ENCODE measurements at places on chromosomes 1 and 21.
A peak's percentile ranks its signal among the peaks of the same experiment; 100 is the strongest.

GRCh38 chr1:62467092-62467491 lies 30.2 kb downstream of the USP1 start:
- peak; percentile 46 for DNase-seq

DNA sequence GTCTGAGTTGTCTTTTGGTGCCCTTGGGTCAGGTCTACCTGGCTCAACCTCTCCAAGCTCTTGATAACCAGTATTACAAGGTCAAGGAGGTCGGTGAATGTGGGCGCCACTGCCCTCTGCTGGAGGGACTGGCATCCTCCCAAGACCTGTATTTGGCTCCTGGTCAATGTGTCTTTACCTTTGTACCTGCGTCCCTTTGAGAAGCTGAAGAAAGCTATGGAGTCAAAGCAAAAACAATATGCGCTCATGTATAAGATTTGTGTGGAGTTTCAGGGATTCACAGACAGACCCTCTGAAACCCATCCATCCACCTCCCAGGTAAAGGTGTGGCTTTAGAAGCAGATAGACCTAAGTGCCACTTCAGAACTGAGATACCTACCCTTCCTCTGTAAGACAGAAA lies 61.8 kb upstream of the NBL1 start:
- DNase-seq: no peak

GRCh38 chr1:43841321-43842174 lies 92.1 kb upstream of the ARTN start:
- no peak for DNase-seq

DNA sequence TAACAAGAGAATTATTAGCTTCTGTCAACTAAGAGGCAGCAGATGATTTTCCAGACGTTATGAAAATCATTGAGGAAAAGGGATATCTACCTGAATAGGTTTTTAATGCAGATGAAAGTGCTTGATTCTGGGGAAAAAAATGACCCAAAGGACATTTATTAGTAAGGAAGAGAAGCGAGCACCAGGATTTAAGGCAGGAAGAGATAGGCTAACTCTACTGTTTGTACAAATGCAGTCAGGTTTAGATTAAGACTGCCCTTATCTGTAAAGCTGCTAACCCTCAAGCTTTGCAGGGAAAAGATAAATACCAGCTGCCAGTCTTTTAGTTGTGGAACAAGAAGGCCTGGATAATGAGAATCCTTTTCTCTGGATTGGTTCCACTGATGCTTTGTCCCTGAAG lies 33.0 kb upstream of the LRIG2 start:
- DNase-seq: no peak

DNA sequence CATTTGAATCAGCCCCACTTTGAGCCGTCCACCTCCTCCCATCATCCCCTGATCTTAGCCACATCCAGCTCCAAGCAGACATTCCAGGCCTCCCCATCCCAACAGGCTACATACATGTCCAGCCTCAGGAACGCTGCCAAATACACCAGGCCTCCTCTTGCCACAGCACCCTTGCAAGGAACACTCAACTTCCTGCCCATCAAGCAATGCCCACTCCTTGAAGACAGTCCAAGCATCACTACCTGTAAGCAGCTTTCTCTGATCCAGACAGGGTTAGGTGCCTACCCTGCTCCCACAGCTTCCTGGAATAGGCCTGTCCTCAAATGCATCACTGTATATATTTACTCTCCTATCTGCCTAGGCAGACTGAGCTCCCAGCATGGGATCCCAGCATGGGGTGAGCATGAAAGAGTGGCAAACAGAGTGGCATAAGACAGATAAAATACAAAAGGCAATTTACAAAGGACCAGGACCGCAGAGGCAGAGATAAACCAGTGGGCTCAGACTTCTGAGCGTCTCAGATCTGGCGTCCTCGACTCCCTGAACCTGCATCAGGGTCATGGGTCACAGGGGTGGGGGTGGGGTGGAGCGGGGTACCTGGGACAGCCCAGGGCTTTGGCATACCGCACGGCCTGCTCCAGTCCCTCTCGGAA lies 816 bp downstream of the HYI start:
- DNase-seq: peak; percentile 70

DNA sequence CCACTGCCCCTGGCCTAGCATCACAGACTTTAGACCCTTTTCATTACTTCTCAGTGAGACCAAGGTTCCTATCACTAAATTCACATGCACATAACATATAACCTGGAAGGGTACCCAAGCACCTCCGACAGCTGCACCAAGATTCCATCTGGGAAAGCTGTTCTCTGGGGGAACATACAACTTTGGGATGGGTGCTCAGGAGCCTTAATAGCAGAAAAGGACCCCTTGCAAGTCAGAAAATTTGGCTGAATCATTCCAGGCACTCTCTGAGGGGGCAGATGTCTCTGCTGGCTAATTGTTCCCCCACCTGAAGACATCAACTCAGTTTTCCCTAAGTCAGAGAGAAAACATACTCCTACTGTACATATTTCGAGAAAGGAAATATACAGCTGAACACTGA lies 41.3 kb upstream of the PSEN2 start:
- DNase-seq: no peak

- no peak for DNase-seq
Observed at GRCh38 chr1:14426854-14427253, 171.6 kb upstream of the KAZN start.

DNA sequence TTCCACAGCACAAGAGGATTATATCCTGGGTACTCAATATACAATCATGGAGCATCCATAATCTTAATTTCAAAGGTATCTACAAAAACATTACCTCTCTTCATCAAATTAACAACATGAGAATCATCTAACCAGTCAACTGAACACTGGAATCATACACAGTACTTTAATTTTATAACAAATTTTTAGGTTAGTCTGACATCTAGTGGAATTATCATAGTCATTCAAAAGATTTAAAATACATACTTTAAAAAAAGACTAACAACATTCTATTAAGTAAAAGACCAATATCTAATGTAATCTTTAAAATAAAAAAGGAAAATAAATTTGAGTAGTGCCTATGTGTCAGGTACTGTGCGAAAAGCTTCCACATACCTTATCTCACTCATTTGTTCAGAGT lies 16.8 kb upstream of the SH3GLB1 start:
- DNase-seq: peak; percentile 18

- no peak for DNase-seq
Observed at GRCh38 chr1:19534281-19534680, 48.9 kb upstream of the CAPZB start.

- DNase-seq: peak; percentile 99
Observed at GRCh38 chr1:201714542-201715329, 114.2 kb upstream of the IPO9 start.

DNA sequence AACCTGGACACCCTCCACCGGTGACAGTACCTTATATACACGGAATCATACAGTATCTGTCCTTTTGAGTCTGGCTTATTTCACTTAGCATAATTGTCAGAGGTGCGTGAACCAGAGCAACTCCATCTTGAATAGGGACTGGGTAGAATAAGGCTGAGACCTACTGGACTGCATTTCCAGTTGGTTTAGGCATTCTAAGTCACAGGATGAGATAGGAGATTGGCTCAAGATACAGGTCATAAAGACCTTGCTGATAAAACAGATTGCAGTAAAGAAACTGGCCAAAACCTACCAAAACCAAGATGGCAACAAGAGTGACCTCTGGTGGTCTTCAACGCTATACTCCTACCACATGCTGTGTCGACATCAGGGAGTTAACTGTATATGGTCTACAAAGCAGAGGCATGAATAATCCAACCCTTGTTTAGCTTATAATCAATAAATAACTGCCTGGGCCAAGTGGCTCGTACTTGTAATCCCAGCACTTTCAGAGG lies 1.4 kb upstream of the FDPS start:
- peak; percentile 55 for DNase-seq

DNA sequence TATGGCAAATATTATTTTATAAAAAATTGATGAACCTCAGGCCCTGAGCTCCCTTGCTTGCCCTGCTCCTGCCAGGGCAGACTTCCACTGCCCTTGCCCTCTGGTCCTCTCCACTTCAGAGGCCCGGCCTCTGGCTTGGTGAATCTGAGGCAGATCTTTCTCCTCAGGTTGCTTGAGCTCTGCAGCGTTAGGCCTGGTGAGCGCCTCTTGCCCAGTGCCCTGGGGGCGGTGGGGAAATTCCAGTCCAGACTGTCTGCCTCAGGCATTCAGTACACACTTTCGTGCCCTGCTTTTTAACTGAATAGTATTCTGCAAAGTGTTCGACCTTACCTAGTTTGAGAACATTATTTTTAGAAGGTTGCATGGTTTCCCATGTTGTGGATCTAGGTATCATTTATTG lies 98.2 kb downstream of the PCBP3 start:
- no peak for DNase-seq

GRCh38 chr1:236301958-236302335 lies 20.2 kb upstream of the ERO1B start:
- DNase-seq: no peak

GRCh38 chr1:23619299-23620188 lies 60.2 kb upstream of the ID3 start:
- DNase-seq: no peak

GRCh38 chr21:16667395-16667794 lies 845.4 kb upstream of the CXADR start:
- DNase-seq: no peak

GRCh38 chr1:2347896-2348295 lies 43.5 kb downstream of the MORN1 start:
- no peak for DNase-seq

DNA sequence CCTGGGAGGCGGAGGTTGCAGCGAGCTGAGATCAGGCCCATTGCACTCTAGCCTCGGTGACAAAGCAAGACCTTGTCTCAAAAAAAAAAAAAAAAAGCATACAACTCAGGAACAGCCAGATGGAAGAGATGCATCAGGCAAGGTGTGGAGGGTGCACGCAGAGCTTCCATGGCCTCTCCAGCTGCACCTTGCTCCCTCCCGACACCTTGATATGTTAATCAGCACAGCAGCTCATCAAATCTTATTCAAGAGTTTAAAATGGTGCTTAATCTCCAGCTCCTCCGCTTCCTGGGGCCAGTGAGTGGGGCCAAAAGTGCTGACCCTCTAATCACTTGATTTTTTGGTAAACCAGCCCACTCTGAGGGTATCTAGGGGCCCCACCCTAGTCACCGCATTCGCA lies 29.3 kb upstream of the FAM89A start:
- no peak for DNase-seq

DNA sequence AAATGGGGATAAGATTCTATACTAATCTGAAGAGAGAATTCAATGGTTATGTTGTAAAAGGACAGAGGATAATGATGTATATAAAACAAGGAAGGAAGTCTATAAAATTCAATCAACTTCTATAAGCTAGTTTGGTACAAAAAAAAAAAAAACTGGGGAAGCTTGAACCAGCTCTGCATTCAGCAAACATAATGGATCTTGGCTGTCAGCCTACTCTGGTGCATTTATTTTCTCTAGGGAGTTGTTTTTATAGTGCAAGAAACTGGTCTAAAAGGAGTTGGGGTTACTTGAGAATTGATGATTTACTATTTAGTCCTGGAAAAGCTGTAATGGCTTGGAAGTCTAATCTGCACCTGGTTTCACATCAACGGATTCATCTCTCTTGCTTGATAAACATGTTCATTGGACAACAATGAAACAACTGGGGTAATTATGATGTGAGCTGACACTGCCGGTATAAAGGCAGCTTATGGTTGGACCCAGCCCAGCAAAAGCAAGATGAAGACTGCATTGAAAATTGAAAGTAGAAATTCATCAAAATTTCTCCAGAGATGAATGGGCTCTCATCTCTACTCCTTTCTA lies 199.4 kb upstream of the NRIP1 start:
- no peak for DNase-seq

DNA sequence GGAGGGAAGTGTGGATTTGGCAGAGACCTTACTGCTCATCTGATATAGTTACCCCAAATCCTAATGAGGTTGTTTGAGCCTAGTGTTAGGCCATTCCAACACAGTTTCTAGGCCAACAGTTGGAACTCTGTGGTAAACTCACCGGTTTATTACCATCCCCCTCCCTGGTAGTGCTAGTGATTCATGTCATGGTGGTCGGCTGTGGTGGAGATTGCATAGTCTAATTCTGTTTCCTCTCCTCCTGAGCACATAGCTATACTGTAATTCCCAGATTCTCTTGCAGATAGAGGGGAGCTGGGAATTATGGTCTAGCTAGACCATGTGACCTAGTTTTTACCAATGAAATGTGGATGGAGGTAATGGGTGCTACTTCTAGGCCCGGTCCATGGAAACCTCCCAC lies 123.7 kb upstream of the KIF26B start:
- peak; percentile 34 for DNase-seq

- no peak for DNase-seq
Observed at GRCh38 chr1:228284521-228284920, 76.7 kb downstream of the OBSCN start.

DNA sequence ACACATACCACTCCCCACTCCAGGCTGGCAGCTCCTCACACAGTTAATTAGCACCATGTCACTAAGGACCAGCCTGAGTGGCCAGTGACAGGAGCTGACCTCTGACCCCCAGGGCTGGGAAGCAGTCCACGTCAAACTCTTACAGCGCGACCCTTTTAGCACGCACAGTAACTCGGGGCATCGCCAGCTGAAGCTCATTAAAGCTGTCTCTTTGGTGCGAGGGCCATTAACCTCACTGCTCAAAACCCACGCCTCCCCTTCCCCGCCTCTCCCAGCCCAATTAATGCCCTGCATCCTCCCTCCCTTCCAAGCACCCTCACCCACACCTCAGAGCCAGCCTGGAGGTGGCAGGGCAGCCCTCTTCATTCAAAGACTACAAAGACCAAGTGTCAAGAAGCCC lies 31.7 kb downstream of the DMAP1 start:
- DNase-seq: no peak

Data from fibroblast of skin of abdomen (primary cell).